ENCODE measurements at places on chromosomes 1 and 21.

DNA sequence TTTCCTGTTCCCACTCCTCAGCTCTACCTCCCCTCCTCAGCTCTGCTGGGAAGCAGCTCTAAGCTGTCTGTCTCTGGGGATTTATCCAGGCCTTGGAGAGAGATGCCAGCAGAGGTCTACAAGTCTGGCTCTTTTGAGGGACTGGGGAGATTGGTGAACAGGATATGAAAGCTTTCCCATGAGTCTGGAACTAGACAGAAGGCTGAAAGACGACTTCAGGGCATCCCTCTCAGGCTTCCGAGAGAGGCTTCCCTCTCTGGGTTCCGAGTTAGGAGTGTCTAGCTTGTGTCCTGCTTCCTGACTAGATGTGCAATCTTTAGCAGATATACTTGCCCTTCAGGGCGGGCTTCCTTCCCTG lies 733 bp downstream of the TMEM35B start:
- DNase-seq = peak; percentile 21

DNA sequence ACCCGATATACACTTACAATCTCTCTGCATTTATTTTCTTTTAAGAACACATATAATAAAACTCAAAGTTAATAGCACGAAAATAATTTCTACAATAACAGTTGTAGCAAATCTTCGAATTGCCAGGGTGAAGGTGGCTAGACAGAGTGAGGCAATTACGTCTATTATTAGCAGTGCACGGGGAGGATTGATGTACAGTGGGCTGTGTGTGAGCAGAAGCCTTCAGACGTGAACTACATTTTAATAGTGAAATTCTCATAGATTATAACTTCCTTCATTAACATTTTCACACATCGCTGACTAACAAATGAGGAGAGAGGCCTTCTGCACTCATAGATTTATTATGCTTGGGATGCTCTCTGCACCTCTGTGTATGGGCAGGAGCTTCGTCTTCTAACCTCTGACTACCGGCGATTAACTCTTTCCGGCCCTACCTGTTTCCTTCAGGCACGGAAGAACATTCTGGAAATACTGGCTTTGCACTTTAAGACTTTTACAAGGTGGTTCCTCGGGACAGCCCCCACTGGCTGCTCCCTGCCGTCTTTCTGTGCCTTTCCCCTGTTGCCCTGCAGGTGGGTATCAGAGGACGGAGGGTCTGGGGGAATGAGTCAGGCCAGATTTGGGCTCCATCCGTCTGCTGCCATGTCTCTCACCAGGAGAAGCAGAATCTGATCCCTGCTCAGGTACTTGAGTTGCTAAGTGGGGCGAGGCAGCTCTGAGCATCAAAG lies 200.5 kb downstream of the CAMTA1 start:
- DNase-seq = no peak

- DNase-seq = no peak
Observed at GRCh38 chr1:91916811-91917460, 31.0 kb upstream of the TGFBR3 start.

DNA sequence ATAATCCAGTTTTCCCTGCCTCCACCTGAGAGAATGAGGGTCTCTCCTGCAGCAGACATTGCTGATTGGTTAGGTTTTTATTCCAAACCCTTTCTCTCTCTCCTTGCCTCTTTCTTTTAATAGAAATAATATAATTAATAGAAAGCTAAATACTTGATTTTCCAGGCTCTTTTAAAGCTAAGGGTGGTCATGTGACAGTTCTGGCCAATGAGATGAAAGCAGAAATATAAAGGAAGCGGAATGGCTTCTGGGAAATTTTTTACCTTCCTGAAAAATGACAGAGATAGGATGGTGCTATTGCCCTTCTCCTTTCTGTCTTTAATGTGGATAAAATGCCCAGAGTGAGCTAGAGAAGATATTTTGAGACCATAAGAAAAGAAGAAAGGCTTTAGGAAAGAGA lies 35.6 kb downstream of the DNAI4 start:
- no peak for DNase-seq

GRCh38 chr1:91412371-91412770 lies 7.7 kb upstream of the HFM1 start:
- no peak for DNase-seq

DNA sequence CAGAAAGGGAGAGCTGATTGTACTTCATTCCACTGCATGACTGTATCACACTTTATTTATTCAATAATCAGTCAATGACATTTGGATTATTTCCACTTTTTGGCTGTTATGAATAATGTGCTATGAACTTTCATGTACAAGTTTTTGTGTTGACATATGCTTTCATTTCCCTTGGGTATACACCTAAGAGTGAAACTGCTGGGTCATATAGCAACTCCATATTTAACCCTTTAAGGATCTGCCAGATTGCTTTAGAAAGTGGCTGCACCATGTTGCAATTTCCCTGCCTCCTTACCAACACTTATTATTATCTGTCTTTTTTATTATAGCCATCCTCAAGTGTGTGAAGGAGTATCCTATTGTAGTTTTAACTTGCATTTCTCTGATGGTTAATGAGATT lies 108.8 kb upstream of the KCNK1 start:
- DNase-seq = no peak

- no peak for DNase-seq
Observed at GRCh38 chr1:89129911-89130310, 4.0 kb upstream of the GBP2 start.

- DNase-seq = no peak
Observed at GRCh38 chr1:45926330-45926729, 122.9 kb downstream of the MAST2 start.

- DNase-seq = peak; percentile 93
Observed at GRCh38 chr21:28393279-28393678, 599.4 kb downstream of the LTN1 start.

DNA sequence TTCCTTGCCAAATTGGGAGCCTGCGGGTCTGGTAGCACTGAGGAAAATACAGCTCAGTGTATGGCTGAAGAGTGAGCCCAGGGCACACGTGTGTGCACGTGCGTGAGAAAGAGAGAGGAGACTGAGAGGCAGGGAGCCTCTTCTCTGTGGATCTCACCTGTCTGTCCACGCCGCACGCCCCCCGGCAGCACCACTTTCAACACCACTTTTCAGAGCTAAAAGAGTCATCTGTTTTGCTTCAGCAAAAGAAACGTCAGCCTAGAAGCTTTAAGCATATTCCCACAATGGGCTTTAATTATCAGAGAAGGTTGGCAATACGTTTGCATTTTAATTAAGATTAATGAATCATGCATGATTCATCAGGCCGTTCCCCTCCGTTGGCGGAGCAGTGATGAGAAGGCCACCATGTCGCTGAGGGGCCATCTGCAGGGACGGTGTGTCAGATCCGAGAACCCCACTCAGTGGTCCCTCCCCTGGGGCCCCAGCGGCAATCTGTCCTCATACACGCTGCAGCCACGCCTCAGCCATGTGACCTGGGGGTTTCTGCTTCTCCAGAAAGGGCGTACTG lies 56.8 kb downstream of the SIK1 start:
- no peak for DNase-seq

DNA sequence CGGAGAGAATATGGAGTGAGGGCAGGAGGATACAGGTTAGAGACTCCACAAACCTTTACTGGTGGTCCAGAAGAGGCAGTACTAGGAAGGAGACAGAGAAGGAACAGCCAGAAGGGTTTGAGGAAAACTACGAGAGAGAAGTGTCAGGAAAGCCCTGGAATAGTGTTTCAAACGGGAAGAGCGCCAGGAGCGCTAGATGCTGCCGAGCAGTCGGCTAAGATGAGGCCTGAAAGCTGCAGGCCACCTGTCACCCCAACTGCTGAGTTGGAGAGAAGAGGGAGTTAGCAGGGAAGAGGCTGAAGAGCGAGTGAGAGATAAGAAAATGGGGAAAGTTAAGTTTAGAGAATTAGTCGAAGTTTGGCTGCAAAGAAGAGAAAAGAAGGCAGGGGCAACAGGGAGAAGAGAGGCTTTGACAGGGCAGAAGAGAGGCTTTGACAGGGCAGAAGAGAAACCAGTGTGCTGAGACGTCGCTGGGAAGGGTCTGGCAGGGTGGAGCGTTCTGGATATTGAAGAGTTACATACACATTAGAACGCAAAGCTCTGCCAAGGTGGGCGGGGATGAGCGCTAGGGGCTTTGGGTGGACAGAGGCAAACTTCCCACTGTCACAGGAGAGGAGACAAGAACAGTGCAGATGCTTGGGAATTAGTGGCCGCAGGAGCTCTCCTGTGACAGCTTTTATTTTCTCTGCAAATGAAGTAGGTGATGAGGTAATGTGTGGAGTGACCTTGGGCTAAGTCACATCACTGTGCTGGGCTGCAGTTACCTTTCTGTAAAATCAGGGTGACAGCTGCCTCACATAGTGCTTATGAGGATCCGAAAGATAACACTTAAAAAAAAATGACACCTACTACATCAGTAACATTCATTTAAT lies 31.2 kb downstream of the PCSK9 start:
- no peak for DNase-seq

- DNase-seq = no peak
Observed at GRCh38 chr1:38102636-38103035, 56.0 kb upstream of the POU3F1 start.

DNA sequence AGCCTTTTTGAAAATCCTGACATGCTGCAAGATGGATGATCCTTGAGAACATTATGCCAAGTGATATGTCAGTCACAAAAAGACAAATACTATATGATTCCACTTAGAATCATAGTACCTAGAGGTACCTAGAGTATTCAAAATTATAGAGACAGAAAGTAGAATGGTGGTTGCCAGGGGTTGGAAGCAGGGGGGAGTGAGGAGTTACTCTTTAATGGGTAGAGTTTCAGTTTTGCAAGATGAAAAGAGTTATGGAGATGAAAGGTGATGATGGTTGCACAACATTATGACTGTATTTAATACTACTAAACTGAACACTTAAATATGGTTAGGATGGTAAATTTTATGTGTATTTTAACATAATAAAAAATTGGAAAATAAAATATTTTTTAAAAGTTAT lies 37.9 kb upstream of the PODN start:
- DNase-seq = no peak

DNA sequence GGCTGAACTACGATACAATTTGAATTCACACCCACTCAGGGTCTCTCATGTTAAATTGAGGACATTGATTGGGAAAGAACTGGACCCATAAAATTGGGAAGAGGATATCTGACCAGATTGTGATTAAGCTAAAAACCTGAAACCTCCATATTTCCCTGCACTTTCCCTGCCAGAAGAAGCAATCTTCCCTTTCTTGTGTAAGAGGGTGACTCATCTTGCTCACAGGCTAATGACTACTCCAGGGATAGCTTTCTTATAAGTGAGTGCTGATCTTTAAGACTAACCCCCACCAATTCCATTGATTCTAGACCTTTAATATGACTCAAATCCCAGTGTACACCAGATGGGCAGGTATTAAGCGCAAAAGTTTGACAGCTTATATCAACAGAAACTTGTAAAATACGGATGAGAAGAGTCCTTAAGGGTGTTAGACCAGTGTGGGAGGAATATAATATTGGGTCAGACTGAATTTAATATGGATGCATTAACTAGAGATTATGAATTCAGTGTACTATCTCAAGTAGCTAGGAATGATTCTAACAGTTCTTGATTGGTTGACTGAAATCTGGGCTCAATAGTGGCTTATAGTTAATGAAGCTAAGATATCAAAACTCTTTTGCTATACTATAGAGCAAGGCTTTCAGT lies 12.1 kb upstream of the SGIP1 start:
- DNase-seq = no peak

GRCh38 chr1:19688041-19688842 lies 23.6 kb downstream of the HTR6 start:
- no peak for DNase-seq

DNA sequence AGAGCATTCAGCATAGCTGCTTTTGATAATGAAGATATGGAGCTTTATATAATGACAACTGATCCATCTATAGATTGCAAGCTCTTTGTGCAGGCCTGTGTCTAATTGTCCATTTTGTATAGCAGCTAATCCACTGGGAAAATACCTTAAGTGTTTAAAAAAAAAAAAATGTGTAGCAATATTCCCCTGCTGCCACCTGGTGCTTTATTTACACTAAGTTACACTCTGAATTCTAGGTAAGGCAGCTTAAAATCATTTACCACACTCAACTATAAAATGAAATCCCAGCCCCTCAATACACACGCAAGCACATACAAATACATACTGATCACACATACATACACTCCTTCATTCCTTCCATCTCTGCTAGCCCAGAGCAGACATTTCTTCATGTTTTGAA lies 49.1 kb upstream of the BCL9 start:
- peak; percentile 23 for DNase-seq

GRCh38 chr1:164564378-164564777 lies 5.4 kb downstream of the PBX1 start:
- DNase-seq = no peak

DNA sequence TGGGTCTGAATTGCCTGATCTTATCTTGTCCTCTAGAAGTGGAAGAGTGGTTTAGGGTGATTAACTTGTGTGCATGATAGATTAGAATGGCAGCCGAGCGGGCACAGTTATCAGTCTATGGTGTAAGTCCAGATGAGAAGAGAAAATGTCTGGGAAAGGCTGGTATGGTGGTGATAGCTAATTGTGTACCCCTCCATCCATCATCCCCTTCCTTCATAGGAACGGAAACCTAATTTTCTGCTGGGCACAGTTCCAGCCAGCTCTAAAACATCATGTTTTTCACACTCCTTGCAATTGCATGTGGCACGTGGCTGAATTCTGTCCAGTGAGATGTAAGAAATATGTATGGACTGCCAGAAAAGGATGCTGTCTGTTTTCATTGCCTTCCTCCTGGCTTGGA lies 40.9 kb upstream of the ZP4 start:
- DNase-seq = no peak

DNA sequence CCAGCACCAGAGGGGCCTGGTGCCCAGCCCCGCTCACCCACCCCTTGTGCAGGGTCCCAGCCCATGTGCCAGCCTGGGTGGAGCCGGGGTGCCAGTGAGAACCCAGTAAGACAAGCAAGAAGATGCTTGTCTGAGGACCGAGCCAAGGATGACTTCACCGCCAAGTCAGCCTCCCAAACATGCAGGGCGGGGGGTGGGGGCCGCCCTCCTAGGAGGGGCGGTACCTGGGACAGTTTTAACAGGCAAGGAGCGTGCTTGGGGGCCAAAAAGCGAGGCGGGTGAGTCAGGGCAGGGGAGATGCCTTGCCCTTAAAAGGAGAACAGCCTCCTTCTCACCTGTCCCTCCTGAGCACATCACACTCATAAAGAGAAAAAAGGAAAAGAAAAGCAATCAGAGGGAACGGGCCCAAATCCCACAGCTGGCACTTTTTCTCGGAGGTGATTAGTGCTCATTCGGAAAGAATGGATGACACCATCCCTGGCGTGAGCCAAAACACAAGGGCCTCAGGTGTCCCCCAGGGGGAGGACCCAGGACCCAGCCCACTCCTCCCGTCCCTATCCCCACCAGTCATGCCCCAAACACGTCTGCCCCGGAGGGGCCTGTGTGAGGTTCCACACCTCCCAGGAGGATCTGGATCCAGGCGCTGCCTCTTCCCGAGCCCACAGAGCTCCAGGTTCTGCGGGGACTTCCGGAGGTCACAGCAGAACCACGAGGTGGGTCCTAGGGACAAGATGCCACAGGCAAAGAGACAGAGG lies 77.6 kb upstream of the IFFO2 start:
- DNase-seq = no peak

GRCh38 chr1:36802018-36802417 lies 232.3 kb downstream of the GRIK3 start:
- DNase-seq = no peak
